Activated B cell treated with CpG ODN at 0.5 μM for 24 hours (primary cell): ENCODE measurements at places on chromosomes 5 and 9. TPM values are rescaled to one million over a fixed set of nuclear protein-coding genes. Genes with fewer than 3 reads are reported as not detected.

The MYOT gene
- not detected in 2 replicates for total RNA-seq

The SHOC1 gene
- total RNA-seq: not detected in 2 replicates

GRCh38 chr9:97763874-97764273 is 66.7 kb upstream of the XPA start:
- no peak for DNase-seq

DNA sequence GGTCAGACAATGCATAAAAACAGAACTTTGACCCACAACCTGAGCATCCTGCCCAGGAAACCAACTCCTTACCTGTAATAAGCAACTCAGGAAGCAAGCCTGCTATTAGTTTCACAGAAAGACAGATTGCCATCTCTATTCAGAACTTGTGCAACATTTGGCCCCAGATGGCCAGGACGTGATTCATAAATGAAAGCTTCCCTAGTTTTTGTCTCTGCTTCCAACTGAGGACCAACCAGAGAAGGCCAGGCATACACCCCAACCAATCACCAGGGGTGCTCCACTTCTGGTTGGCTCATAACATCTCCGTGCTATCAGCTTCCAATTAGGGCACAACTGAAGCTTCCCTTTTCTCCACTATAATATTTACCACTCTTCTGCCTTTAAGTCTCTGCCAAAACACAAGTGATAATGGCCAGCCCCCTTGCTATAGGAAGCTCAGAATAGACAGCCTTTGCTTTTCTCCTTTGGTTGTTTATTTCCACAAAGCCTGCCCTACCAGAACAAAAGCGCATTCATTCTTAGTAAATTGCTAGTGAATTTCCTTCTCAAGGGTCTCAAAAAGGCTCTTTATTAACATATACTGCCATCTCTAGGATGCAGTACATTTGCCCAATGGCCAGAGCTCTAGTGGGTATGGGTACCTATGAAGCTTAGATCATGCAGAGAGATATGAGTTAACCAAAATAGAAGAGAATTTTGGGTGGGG is 289.7 kb upstream of the DAP start:
- DNase-seq: no peak

DNA sequence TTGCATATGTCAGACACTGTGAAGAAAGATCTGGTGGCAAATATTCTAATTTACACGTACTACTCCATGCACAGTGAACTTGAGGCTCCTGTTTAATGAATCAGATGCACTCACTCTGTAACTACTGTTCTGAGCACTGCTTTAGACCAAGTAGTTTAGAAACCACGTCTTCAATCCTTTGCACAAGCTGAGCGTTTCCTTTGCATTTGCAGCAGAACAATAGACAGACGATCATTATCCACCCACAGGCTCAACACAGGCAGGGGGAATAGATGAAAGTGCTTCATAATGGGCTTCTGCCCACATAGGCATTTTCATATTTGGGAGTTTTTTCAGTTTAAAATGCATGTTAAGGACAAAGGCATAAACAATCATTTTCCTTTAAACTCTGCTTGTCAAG is 423.3 kb upstream of the ADAMTS16 start:
- DNase-seq: no peak

GRCh38 chr9:73411494-73411893 is 259.8 kb downstream of the ANXA1 start:
- DNase-seq: no peak

DNA sequence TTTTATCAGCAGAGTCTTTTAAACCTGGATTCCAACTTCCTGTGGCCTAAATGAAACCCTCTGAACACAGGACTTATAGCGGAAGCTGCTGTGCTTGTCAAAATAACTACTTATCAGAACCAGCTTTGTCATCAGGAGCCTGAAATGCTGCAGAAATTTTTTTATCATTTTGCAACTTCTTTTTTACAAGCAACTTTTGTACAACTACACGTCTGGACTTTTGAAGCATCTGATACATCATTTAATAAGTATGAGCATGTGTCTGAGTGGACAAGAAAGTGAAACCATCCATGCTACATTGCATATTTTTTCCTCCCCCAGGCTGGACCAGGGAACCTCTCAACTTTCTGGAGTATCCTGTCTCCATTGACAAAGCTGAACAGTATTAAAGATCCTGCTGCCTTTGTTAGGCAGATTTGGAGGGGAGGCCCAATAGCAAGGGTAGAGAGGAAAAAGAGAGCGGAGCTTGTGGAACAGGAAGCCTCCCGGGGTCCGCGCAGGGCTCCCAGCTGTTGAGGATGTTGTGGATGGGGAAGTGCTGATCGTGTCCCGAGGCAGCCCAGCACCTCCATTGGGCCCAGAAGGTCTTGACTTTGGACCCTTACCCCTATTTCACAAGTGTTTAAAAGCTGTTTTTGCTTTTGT is 196.6 kb downstream of the MSX2 start:
- no peak for DNase-seq

GRCh38 chr9:19788152-19788551 is 685 bp downstream of the SLC24A2 start:
- no peak for DNase-seq

DNA sequence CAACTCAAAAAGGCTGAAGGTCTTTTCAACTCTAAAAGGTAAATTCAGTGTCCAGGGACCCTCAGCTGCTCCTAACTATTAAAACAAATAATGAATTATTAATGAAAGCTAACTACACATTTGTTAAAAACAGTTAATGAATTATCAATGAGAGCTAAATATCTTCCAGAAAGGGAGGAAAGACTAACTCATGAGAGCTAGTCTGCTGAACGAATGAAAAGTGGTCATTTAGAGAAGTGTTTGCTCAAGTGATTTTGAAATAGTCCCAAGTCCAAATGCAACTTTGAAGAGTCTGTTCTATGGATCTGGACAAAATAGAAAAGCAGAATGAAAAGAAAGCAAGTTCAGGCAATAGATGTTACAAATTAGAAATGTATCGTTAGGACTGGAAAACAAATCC is 133.9 kb upstream of the SPEF2 start:
- no peak for DNase-seq

DNA sequence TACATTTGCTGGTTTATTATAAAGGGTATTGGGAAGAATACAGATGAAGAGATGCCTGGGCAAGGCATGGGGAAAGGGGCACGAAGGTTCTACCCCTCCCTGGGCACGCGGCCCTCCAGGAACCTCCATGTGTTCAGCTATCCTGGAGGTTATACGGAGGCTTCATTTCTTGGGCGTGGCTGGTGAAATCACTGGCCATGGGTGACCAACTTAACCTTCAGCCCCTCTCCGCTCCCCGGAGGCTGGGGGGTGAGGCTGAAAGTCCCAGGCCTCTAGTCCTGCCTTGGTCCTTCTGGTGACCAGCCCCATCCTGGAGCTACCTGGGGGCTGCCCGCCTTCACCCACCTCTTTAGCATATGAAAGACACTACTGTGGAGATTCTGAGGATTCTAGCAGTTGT is 17.0 kb upstream of the RNF130 start:
- no peak for DNase-seq
